Fibroblast of upper back skin (primary cell): ENCODE measurements at places on chromosomes 12 and 14.
A peak's percentile ranks its signal among the peaks of the same experiment; 100 is the strongest.

DNA sequence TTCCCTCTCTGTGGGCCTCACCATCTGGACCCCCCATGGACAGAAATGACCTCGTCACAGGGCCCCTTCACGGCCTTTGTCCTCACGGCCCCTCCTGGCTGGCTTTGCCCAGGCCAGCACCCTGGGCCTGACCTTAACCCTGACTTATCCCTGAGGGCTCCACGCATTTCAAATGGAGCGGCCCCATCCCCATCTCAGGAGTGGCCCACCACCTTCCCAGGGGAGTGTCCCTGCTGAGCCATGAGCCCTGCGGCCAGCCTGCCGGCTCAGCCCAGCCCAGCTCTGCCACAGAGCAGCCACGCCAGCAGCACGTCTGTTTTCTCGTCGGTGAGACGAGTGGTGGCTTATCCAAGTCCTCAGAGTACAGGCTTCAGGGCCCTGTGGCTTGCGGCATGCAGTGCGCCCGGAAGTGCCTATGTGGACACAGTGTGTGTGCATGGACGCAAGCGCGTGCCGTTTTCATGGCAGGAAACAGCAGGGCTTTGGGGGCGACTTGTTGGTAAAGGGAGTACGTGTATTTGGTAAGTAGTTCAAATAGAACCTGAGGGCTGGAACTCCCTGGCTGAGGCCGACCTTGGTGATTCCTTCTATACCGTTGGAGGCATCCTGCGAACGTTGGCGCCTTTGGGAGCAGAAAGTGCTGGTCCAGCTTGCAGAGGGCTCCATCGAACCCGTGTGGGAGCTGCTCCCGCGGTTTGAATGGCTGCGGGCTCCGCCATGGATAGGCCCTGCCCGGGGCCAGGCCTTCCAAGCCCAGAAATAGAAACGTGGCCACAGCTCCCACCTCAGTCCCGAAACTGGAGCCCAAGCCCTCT is 52.1 kb downstream of the LRCOL1 start:
- no peak for DNase-seq

DNA sequence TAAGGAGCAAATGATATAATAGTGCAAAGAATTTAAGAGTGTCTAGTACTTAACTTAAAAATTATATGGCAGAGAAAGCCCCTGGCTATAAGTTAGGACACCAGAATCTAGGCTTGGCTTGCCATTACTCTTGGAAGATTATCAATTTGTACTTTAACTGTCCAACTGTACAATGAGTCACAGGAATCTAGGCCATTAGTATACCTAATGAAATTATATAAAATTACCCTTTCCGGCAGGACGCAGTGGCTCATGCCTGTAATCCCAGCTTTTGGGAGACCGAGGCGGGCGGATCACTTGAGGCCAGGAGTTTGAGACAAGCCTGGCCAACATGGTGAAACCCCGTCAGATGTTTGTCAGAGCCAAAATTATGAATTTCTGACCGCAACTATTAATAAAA is 691 bp upstream of the OR6S1 start:
- no peak for DNase-seq

DNA sequence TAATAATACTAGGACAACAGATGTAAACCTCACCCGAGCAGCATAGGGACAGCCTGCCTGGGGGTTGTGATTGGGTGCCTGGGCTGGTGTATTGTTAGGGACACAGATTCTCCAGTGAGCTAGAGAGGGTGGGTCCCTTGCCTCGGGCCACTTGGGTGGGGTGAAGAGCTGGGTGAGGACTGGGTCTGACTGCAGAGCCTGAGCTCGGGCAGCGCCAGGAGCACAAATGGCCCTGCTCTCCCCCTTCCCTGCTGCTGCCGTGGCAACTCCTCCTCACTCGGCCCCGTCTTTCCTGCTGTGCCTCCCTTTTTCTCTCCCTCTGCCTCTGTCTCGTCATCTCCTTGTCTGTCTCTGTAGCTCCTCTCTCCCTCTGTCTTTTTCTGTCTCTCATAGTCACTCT is 115.4 kb downstream of the GLT1D1 start:
- DNase-seq: no peak

DNA sequence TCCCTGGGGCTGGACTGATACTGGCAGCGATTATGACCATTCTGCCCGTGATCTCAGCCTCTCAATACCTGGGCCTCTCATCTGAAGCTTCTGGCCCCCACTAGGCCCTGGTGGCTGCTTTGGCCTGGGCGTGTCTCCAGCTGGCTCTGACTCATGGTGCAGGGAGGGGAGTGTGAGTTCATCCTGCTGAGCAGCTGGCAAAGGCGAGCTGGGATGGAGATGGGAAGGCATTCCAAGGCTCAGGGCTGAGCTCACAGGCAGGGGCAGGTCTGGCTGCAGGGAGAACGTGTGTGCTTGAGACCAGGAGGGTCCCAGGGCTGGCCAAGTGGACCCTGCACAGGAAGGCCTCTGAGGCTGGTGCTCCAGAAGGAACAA is 221.8 kb downstream of the TMEM121 start:
- DNase-seq: no peak

GRCh38 chr14:33376510-33376909 is 437.8 kb downstream of the NPAS3 start:
- no peak for DNase-seq

- no peak for DNase-seq
These were observed 19.4 kb upstream of the EML1 start for GRCh38 chr14:99773521-99774497.

DNA sequence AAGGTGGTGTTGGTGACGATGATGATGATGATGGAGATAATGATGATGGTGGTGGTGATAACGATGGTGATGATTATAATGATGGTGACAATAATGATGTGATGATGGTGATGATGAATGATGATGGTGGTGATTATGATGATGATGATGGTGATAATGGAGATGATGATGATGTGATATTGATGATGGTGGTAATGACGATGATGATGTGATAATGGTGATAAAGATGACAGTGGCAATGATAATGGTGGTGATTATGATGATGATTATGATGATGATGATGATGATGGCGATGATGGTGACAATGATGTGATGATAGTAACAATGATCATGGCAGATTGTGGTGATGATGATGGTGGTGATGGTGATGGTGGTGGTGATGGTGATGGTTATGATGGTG is 518.0 kb downstream of the GLT1D1 start:
- no peak for DNase-seq

DNA sequence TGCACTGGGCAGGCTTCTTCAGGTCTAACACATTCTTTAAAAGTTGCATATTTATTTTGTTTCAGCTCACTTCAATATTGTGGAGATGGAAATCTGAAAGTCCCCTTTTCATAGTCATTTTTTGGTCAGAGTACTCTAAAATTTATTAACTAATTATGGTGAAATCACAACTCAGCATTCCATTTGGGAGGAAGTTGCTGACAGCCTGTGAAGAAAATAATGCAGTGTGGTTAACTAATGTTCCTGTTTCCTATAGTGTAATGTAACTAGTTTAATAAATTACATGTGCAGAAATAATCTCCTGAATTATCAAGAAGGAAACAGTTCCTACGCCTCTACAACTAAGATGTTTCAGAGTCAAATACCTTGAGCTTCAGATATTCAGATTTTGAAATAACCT is 17.1 kb downstream of the LRFN5 start:
- peak; percentile 43 for DNase-seq

DNA sequence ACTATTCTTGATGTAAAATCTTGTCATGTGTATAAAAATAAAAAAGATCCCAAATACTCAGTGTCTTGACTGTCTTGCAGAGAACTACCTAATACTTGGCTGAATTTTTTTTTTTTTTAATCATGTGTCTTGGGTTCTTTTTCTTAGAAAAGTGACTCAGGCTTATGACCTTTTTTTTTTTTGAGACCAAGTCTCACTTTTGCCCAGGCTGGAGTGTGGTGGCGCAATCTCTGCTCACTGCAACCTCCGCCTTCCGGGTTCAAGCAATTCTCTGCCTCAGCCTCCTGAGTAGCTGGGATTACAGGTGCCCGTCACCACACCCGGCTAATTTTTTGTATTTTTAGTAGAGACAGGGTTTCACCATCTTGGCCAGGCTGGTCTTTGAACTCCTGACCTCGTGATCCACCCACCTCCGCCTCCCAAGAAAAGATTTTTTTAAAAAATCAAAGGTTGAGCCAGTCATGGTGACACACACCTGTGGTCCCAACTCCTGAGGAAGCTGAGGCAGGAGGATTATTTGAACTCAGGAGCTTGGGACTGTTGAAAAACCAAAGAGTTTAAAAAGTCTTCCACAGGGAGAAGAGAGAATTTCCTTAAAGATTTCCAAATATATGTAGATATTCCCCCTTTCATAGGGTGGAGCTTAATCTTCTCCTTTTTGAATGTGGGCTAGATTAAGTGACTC is 17.7 kb upstream of the TDG start:
- no peak for DNase-seq

DNA sequence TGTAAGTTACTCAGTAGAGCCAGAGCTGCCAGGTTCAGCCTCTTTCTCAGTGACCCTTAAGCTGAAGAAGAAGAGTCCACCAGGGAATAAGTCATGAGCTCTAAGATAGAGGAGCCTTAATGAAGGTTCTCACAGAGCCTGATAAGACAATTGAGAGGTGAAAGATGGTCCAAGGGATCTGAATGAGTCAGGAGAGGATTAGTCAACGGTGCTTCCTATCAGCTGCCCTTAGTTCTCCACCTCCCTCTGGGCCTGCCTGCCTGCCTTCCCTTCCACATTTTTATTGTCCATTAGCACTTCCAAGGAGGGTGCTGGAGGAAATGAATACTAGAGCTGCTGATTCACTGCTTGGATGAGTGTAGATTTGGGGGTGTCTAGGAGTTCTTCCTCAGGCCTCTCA is 161.7 kb upstream of the RMST start:
- DNase-seq: no peak

GRCh38 chr14:104486222-104486923 is 93.2 kb upstream of the C14orf180 start:
- no peak for DNase-seq

- peak; percentile 87 for DNase-seq
These were observed 103.6 kb downstream of the SSPN start for GRCh38 chr12:26298785-26299621.

GRCh38 chr12:106897082-106897481 is 58.6 kb upstream of the TMEM263 start:
- peak; percentile 13 for DNase-seq

DNA sequence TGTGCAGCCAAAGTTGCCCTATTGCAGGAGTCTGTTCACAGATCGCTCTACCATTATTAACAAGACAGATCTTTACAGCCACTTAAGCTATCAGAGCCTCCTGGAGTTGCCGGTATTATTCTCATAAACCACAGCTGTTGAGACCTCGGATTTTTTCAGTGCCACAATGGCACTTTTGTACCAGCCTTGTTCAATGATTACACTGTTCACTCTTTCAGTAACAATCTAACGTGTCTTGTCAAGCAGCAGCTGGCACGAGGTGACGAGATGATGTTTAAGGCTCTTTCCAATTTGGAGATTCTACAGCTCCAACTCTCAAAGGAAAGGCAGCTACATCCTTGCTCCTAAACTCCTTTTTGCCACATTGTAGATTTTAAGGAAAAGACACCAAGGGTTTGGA is 30.7 kb downstream of the LRIG3 start:
- no peak for DNase-seq
